Fibroblast of skin of left quadriceps (primary cell): ENCODE measurements at places on chromosomes 11 and 22.

DNA sequence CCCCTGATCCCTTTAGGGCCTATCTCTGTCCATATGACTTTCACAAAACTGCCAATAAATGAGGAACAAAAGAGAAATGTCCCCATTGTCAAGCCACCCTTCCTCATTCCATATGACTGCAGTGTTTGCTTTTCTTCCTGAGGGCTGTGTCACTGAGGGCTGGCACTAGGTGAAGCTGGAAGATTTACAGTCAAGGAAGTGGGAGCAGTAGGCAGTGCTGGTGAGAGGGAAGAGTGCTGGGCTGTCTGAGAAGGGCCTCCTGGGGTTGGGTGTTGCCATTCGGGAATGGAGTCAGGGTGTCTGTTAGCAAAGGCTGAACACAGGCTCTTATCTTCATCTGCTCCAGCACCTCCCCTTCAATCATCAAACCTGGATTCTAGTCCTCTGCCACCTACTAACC is 30.9 kb downstream of the INSC start:
- DNase-seq = no peak

DNA sequence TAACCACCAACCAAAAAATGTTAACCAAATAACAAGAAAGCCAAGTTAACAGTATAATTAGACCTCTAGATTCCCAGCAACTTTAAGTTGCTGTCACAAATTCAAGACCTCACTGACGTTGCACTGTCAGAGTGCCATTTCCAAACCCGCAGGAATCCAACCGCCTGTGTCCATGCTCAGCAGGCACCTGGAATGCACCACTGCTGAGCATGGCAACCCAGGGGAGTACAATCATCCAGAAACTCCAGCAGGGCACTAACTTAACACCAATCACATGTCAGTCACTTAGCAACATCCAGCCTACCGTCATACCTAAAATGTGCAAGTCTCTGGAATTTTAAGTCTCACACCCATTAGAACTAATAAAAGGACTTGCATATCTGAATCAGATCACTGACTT is 48.8 kb downstream of the SMCO4 start:
- no peak for DNase-seq

- DNase-seq = no peak
Measured at GRCh38 chr11:81707881-81708280, 1025.8 kb downstream of the FAM181B start.

- no peak for DNase-seq
Measured at GRCh38 chr11:94771390-94771789, 3.2 kb downstream of the AMOTL1 start.

DNA sequence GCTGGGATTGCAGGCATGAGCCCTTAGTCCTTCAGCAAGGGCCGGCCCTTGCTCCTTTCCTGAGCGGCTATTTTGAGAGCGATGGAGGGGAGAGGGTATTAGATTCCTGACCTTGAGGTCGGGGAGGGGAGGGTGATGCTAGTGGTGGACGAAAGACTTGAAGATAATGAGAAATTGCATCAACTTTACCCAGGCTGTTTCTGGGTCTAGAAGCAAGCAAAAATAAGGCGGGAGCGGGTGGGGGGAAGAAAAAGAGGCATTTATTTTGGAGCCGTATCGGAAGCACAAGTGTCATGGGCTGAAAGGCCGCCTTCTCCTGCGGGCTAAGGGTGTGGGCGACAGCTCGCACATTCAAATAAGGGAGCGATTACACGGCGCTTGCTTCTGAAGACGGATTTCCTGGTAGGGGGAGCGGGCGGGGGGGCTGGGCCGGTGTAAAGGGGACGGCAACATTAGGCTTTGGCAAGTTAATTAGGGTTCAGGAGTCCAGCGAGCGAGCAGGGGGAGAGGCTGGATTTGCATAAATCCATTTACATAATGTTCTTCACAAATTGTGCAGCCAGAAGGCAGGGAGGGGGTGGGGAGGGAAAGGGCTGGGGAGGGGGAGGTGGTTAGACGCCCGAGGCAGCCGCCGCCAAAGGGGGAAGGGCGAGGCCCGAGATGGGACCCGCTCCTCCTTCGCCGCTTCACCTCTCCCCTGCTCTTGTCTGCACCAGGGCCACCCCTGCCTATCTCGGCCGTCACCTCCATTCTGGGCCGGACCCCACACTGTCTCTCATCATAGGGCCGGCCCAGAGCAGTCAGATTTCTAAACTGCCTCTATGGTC is 245.9 kb downstream of the MIAT start:
- DNase-seq = no peak

- no peak for DNase-seq
Measured at GRCh38 chr11:93741882-93742226, 382 bp downstream of the C11orf54 start.

GRCh38 chr11:23789938-23790371 is 706.9 kb upstream of the LUZP2 start:
- peak; percentile 38 for DNase-seq

DNA sequence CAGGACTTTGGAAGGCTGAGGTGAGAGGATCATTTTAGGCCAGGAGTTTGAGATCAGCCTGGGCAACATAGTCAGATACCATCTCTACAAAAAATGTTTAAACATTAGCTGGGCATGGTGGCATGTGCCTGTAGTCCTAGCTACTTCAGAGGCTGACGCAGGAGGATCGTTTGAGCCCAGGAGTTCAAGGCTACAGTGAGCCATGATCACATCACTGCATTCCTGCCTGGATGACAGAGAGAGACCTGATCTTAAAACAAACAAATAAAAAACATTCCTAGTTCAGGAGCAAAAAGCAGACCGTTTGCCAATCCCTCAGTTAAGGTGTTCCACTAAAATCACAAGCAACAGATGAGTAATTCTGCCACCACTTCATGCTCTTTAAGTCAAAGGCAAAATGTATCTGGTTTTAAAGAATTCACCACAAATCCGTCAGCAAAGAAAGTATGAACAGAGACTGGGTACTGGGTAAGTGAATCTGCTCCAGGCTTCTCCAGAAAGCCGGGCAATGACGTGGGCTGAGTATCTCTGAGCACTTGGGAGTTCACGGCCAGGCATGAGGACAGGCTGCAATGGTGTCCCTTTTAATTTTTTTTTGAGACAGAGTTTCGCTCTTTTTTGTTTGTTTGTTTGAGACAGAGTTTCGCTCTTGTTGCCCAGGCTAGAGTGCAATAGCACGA is 19.5 kb downstream of the CLTCL1 start:
- DNase-seq = no peak

DNA sequence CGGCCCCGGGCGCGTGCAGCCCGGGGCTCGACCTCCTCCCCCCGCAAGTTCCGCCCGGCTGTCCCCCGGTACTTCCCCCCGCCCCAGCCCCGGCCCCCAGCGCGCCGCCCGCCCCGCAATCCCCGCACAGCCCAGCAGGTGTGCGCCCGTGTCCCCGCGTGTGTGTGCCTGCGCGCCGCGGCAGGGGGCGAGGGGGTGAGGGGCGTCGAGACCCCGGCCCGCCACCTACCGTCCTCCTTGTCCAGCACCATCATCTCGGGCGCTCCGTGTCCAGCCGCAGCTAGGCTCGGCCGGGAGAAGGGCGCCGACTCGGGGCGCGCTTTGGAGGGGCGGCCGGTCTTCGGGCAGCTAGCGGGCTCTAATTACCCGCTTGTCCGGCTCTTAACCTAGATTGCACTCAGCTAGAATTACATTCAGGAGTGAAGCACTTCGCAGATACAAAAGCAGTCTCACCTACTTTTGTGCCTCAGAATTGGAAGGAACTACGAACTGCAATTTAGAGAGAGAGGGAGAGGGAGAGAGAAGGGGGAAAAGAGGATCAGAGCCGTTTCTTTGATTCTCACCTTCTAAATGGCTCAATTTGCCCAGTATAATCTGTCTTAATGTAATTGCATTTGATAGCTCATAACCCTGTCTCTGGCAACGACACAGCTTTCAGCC is 439 bp downstream of the LMO1 start:
- no peak for DNase-seq

DNA sequence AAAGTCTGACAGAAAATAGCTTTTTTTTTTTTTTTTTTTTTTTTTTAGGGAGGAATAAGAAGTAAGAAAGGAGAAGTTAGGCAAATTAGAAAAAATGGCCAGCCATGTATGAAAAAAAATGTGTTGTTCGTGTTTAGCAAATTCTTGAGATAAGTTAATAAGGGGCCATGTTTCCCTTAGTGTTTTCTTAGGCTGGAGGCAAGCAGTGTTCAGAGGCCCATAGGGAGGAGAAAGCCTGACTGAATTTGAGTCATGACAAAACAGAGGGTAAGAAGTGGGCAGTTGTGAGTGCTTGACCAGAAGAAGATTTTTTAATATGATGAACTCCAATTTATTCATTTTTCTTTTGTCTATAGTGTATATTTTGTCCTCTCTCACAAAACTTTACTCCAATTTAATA is 766.4 kb downstream of the FAM181B start:
- no peak for DNase-seq

DNA sequence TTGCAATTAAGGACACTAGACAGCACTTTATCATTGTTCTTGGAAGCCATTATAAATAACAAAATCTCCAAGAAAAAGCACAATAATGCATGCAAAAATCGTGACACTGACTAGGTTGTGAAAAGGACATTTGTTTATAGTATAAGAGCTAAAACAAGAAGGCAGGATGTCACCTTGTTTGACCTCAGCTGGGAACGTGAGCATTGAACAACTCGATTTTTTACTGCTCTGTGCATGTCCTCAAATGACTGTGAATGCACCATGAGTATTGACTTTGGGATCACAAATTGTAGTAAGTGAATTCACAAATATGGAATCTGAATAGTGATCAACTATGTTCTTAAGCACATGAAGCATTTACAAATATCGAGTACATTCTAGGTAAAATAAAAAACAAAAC is 35.3 kb upstream of the ARHGAP20 start:
- DNase-seq = no peak
